ENCODE measurements at places on chromosomes 13 and 19. TPM values are rescaled to one million over a fixed set of nuclear protein-coding genes. Genes with fewer than 3 reads are reported as not detected.

DNA sequence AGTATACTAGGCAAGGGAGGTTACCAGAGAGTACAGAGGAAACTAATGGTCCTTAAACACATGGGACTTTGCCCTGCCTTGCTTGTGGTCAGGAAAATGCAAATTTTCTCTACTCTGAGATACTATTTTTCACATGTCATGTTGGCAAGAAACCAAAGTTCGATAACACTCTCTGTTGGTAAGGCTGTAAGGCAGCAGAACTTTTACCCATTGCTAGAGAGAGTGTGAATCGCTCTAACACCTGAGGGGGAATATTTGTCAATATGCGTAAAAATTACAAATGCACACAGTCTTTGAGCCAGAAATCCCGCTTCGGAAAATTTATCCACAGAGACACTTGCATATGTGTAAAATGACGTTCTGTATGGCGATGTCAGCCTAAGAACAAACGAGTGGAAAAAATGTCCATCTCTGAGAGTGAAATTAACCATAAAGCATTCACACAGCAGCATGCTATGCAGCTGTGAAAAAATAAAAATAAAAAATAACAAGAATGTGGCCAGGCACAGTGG is 9.5 kb upstream of the RFX1 start:
- H3K4me1 ChIP-seq: no peaks in the 10 kb centered on the region
- H3K27ac ChIP-seq: no peak overlapping the region
- H3K36me3 ChIP-seq: no peaks in the 10 kb centered on the region
- no peak overlapping the region for H3K4me3 ChIP-seq

DNA sequence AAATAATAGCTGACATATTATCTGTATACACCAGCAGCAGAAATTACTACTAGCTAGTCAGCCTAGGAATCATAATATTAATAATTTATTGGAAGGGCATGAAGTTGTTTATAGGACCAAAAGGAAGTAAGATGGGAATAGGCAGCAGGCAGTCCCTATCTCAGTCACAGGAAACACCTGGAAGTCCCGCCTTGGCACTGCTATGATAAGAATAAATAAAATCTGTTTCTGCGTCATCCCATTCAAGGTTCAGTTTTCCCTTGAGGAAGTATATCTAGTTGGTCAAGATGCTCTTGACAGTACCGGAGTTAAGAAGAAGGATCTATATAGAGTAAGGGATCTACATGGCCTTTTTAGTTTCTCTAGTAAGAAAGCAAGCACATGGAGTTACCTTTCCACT is 830.8 kb downstream of the DIAPH3 start:
- no peaks in the 10 kb centered on the region for H3K4me1 ChIP-seq
- no peaks in the 10 kb centered on the region for H3K36me3 ChIP-seq
- no peak overlapping the region for H3K4me3 ChIP-seq

The RUBCNL gene
- total RNA-seq: 4.9 TPM

The ZNF93 gene
- 61.1 TPM for total RNA-seq

The CYP4F3 gene
- not detected for total RNA-seq

GRCh38 chr13:106336668-106337067 is 198.8 kb downstream of the EFNB2 start:
- H3K36me3 ChIP-seq: no peaks in the 10 kb centered on the region
- DNase-seq: no peak
- H3K27ac ChIP-seq: no peak overlapping the region
- H3K4me1 ChIP-seq: no peaks in the 10 kb centered on the region

The HOOK2 gene
- 59.3 TPM for total RNA-seq

GRCh38 chr19:2408247-2408646 is 19.1 kb downstream of the TIMM13 start:
- no peak for DNase-seq
- no peak overlapping the region for H3K27ac ChIP-seq
- no peaks in the 10 kb centered on the region for H3K36me3 ChIP-seq
- H3K27me3 ChIP-seq: no peaks in the 10 kb centered on the region
- no peak overlapping the region for H3K4me3 ChIP-seq

DNA sequence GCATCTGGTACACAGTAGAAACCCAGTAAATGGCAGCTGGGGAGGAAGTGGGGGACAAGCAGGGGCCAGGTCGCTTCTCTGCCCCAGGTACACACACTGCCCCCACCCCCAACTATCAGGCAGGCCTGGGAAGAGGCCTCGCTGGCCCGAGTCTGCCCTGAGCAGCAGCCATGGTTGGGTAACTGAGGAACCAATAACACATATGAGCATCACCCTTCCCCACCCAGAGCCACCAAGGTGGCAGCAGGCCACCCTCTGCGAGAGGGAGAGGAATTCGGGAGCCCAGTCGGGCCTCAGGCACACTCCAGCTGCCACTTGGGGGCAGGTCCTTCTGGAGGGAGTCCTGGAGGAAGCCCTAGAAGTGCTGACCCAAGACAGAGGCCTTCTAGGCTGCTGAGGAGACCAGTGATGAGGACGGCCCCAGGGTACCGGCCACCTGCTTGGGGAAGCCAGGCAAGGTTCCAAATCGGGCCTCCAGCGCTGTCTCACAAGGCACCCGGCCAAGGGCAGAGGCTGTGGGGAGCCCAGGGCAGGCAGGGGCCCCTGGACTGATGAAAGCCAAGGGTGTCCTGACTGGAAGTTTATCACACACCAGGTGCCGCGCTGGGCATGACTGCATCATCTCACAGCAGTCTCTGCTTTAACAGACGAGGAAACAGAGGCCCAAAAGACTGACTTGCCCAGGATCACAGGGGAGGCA is 14.0 kb upstream of the KPTN start:
- no peak overlapping the region for H3K27ac ChIP-seq
- no peaks in the 10 kb centered on the region for H3K36me3 ChIP-seq
- H3K4me1 ChIP-seq: peaks cover 6% of the 10 kb centered on the region
- no peak for DNase-seq

- H3K4me1 ChIP-seq: peaks cover 7% of the 10 kb centered on the region
- no peak for DNase-seq
- no peak overlapping the region for H3K27ac ChIP-seq
These were observed 5.6 kb downstream of the PNKP start for GRCh38 chr19:49861541-49862378.

GRCh38 chr19:14731200-14731599 is 41.4 kb downstream of the ZNF333 start:
- H3K4me3 ChIP-seq: no peak overlapping the region
- no peaks in the 10 kb centered on the region for H3K36me3 ChIP-seq
- DNase-seq: no peak
- no peaks in the 10 kb centered on the region for H3K27me3 ChIP-seq
- H3K4me1 ChIP-seq: no peaks in the 10 kb centered on the region

The ZNF835 gene
- 2.2 TPM for total RNA-seq

DNA sequence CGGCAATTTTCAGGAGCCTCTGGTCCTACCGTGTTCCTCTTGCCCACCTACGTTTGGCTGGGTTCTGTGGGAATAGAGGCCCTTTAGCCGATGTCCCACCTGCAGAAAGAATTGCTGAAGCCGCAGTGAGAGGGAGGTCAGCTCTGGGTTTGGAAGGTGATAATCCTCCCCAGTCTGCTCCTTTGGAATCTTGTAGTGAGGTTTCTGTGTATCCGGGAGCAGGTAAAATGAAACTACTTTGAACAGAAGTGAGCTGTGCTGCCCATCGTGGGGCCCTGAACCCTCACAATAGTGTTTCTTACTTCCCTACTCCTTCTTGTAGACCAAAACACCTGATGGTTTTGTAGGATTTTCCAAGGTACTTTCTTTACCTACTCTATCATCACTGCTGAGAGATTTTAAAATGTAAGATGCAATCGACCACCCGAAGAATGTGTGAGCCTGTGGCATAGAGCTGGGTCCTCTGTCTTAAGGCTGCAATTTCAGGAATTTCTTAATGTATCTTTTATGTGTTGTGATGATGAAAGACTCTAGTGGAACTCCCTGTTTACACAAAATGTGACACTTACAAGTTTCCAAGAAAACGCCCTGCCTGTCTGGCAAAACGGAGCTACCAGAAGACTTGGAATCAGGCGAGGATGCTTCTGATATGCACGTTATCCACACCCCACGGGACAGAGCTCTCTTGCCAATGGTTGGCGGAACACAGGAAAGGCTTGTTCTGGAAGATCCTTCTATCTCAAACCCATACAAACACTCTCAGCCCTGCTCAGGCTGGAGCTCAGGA is 76.1 kb downstream of the RGCC start:
- no peak for DNase-seq
- no peaks in the 10 kb centered on the region for H3K4me1 ChIP-seq
- no peaks in the 10 kb centered on the region for H3K36me3 ChIP-seq
- H3K27me3 ChIP-seq: no peaks in the 10 kb centered on the region

DNA sequence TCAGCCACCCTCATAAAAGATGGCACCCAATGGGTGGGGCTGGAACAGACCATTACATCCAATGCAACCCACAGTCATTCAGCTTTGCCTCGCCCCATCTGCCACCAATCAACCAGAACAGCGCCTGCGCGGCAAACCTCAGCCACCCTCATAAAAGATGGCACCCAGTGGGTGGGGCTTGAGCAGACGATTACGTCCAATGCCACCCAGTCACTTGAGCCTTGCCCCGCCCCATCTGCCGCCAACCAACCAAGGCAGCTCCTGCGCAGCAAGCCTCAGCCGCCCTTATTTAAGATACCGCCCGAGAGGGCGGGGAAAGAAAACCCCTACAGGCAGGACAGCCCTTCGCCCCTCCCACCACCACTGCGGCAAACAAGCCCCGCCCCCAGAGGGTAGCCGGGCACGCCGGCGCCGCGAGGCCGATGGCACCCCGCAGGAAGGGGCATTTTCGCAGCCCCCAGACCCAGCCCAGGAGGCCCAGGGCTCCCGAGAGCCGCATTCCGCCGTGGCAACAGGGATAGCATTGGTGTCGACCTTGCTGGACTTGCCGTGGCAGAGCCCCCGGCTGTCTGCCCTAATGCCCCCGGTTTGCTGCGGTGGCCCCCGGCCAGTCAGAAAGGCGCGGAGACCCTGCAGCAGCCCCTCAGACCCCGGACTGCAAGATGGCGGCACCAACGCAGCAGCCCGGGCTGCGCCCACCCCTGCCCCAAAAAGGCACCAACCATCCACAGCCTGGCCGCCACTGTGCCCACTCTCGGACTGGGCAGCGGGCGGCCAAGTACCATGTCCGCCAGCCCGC is 675 bp downstream of the PEG3 start:
- no peaks in the 10 kb centered on the region for H3K4me1 ChIP-seq
- H3K36me3 ChIP-seq: no peaks in the 10 kb centered on the region
- no peak for DNase-seq
- H3K4me3 ChIP-seq: no peak overlapping the region
- no peaks in the 10 kb centered on the region for H3K27me3 ChIP-seq

DNA sequence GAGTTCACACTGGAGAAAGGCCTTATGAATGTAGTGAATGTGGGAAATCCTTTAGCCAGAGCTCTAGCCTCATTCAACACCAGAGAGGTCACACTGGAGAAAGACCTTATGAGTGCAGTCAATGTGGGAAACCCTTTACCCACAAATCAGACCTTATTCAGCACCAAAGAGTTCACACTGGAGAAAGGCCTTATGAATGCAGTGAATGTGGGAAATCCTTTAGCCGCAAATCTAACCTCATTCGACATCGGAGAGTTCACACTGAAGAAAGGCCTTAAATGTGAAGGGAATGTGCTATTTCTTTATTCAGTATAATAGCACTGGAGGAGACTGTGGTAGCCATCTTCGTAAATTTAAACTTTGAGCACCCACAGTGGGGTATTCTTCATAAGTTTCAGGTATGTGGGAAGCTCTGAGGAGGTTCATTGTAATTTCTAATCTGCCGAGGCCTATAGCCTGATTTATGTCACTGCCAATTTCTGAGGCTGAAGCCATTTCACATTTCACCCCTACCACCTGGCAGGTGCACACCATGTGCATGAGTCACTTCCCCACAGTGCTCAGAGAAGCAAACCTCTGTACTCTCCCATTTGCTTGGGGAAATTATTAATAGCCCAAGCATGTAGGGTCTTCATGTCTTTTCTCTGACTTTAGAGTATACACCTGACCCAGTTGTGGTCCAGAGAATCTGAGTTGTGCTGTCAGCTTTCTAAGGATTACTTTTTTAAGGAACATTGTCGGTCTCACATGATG is 6.4 kb downstream of the ZNF551 start:
- H3K4me1 ChIP-seq: no peaks in the 10 kb centered on the region
- no peak overlapping the region for H3K27ac ChIP-seq
- H3K4me3 ChIP-seq: no peak overlapping the region
- no peak for DNase-seq

GRCh38 chr19:13965926-13966683 is 13.8 kb downstream of the DCAF15 start:
- no peaks in the 10 kb centered on the region for H3K27me3 ChIP-seq
- H3K36me3 ChIP-seq: peaks cover 15% of the 10 kb centered on the region
- no peak overlapping the region for H3K27ac ChIP-seq
- H3K4me1 ChIP-seq: peaks cover 9% of the 10 kb centered on the region

The EDDM13 gene
- not detected for total RNA-seq

- H3K27ac ChIP-seq: no peak overlapping the region
- H3K36me3 ChIP-seq: no peaks in the 10 kb centered on the region
- no peaks in the 10 kb centered on the region for H3K27me3 ChIP-seq
These were observed 43.5 kb downstream of the GGACT start for GRCh38 chr13:100544866-100545683.

- H3K4me3 ChIP-seq: no peak overlapping the region
- H3K4me1 ChIP-seq: peaks cover 6% of the 10 kb centered on the region
- no peaks in the 10 kb centered on the region for H3K27me3 ChIP-seq
- DNase-seq: no peak
- no peak overlapping the region for H3K27ac ChIP-seq
These were observed 32.4 kb downstream of the GPX4 start for GRCh38 chr19:1136201-1136600.

- no peak overlapping the region for H3K4me3 ChIP-seq
- no peak for DNase-seq
- H3K4me1 ChIP-seq: no peaks in the 10 kb centered on the region
- H3K27me3 ChIP-seq: no peaks in the 10 kb centered on the region
- H3K27ac ChIP-seq: no peak overlapping the region
- H3K36me3 ChIP-seq: no peaks in the 10 kb centered on the region
These were observed 530.0 kb downstream of the PCDH9 start for GRCh38 chr13:66700117-66700601.

GRCh38 chr13:26726684-26727083 is 33.9 kb downstream of the GPR12 start:
- H3K4me3 ChIP-seq: no peak overlapping the region
- H3K4me1 ChIP-seq: no peaks in the 10 kb centered on the region
- H3K27ac ChIP-seq: no peak overlapping the region
- no peak for DNase-seq

The ZNF729 gene
- total RNA-seq: not detected

The ICAM4 gene
- total RNA-seq: 1.5 TPM

GRCh38 chr19:41409288-41409687 is 11.7 kb downstream of the BCKDHA start:
- DNase-seq: no peak
- H3K4me1 ChIP-seq: no peaks in the 10 kb centered on the region
- H3K27me3 ChIP-seq: no peaks in the 10 kb centered on the region
- no peak overlapping the region for H3K27ac ChIP-seq
- no peak overlapping the region for H3K4me3 ChIP-seq
- H3K36me3 ChIP-seq: no peaks in the 10 kb centered on the region

- DNase-seq: no peak
- H3K27me3 ChIP-seq: no peaks in the 10 kb centered on the region
- H3K36me3 ChIP-seq: no peaks in the 10 kb centered on the region
- H3K4me3 ChIP-seq: no peak overlapping the region
These were observed 85.7 kb downstream of the CYSLTR2 start for GRCh38 chr13:48739386-48739964.

All from H1 (cell line).